Upper lobe of left lung (tissue), 6 donors: ENCODE measurements at places on chromosomes 4 and X.

DNA sequence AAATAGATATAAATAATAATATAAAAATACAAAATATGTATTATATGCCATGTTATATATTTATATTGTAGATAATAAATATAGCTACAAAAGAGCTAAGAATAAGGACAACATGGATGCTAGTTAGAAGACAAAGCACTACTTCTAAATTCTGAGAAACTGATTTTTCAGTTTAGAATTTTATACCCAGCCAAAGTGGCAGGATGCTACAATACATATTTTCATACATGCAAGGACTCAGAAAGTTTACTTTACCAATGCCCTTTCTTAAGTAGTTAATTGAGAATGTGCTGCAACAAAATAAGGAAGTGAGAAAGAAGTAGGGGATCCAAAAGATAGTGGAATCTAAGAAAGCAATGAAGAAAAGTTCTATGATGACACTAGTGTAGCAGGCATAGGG lies 64.5 kb downstream of the PDE5A start:
- no peak for DNase-seq

- DNase-seq: no peak
These were observed 2.8 kb downstream of the PSAPL1 start for GRCh38 chr4:7431696-7432530.

DNA sequence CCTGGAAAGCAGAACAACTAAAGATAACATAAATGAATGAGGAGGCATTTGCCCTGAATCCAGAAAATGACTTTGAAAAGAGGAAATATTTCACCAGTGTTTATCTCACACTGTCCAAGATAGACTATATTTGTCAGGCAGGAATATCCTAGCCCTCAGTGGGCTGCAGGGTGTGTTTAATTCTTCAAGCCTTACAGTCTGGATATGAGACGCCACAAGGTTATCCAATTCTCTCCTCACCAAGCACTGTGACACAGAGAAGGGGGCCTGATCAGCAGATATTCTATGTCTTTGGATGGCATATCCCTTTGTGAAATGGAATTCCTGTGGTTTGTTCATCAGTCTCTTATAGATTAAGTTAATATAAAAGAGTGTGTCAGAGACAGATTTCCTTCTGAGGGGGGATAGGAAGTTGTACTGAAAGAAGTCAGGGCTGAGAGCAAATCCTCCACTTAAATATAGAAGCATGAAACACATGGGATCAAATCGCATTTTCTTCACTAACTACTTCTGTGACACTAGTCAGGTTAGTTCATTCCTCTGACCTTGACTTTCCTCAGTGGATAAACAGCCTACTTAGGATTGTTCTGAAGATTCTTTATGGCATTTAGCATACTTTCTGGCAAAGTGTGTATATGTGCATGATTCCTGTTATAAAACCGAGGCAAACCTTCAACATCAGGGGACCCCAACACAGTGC lies 6.8 kb upstream of the G3BP2 start:
- no peak for DNase-seq

- DNase-seq: peak; percentile 87
These were observed 180.0 kb downstream of the DHRSX start for GRCh38 chrX:2320580-2321327.

DNA sequence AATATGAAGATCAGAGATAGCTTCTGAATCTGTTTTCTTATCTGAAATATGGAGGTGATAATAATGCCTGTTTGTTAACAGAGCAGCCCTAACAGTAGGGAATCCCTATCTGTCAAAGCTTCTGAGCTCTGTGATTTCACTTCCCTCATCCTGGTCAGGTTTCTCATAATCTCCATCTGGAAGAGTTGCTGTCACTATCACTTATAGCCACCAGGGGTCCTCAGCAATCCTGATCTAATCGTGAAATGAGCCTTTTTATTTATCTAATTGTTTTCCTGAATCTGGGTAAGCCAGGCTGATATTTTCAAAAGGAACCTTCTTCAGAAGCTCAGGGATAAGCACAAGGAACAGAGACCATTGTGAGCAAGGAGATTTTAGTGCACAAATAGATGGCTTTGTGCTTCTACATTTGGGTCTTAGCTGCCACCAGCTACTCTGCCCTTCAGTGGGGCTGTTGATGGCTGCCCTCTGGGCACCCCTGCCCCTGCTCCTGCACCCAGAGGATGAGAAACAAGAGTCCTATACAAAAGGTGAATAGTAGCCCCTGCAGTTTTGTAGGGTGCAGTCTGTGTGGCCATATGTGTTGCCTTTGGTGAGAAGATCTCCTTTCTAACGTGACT lies 196.4 kb upstream of the RADX start:
- no peak for DNase-seq

- DNase-seq: no peak
These were observed 1034.8 kb downstream of the PDHA2 start for GRCh38 chr4:96874657-96875056.
